ENCODE measurements at places on chromosomes 1 and 21.
A peak's percentile ranks its signal among the peaks of the same experiment; 100 is the strongest.

DNA sequence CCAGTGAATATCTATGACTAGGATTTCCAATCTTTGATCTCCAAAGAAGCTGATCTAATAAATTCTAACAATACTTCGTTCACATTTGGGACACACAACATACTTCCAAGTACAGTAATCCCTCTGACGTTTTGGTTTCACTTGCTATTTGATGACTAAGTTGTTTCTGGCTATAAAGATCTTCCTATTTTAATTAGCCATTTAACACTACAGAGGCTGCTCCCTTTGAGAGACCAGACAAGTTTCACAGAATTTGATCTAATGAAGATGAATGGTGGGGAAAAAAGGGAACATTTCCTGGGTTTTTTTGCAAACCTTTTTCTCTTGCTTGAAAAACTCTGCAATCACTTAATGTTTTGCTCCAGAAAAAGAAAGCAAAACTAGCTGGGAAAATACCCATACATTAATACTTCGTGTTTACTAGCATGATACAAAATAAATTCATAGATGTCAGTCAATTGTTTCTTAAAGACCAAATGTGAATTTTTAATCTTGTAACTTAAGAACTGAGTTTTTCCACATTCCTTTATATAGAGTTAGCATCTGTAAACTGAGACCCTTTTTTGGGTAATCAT, 28.0 kb upstream of the GLIS1 start:
- no peak for DNase-seq

- DNase-seq, result peak; percentile 100
Measured at GRCh38 chr1:238647877-238648276, 738.5 kb upstream of the CHRM3 start.

GRCh38 chr1:67148516-67149178, 13.9 kb upstream of the C1orf141 start:
- no peak for DNase-seq

GRCh38 chr1:208189183-208189582, 55.0 kb downstream of the PLXNA2 start:
- DNase-seq, result no peak

DNA sequence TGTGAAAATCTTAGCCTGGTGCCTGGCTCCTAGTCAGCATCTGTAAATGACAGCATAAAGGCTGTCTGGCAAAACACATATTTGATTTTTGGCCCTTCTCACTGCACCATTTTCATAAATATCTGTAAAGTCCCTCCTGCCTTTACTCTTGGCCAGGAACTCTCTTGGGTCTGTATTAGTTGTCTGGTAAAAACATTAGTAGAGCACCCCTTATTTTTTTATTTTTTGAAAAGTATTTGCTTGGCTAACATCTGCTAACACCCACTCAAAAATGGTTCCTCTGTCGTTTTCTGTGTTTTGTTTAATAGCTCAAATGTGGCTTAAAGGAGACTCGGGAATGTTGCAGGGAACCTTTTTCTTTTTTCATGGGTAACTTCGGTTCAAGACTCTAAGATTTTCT, 293.4 kb downstream of the HMCN1 start:
- no peak for DNase-seq

- DNase-seq, result no peak
Measured at GRCh38 chr1:170932236-170932635, 3.1 kb upstream of the MROH9 start.

- DNase-seq, result no peak
Measured at GRCh38 chr1:75503221-75503974, 107.5 kb downstream of the SLC44A5 start.

- no peak for DNase-seq
Measured at GRCh38 chr1:70210820-70211219, 5.4 kb upstream of the LRRC40 start.

DNA sequence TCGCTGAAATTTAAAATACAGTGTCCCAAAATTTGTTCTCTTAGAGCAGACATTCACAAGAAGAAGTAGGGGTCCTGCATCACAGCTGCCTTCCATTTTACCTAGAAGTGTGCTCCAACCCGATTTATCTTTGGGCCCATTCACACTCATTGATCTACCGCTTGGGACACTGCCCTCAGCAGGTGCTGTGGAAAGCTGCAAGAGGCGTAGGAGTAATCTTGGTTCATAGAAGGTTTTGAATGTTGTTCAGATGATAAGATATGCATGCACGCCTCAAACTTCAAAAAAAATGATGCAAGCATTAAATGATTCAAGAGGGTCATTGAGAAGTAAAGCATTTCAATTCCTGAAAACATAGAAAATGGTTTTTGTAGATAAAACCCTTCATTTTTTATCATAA, 18.6 kb upstream of the C1orf105 start:
- no peak for DNase-seq

DNA sequence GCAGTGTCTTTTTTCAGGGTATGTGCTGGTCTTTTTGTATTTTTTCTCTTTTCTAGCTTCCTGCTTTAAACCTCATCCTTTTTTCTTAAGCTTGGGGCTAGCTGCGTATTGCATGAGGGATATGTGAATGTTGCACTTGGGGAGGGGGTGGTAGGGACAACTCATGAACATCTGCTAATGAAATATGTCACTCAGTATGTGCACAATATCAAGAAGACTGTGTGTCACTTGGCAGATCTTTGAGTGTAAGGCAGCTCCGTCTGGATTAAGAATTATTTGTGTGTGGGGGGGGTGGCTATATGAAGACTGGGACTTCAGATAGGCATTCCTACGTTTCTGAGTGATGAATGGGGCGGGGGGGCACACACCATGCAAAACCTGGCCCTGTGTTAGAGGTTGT, 170.4 kb upstream of the CACNA1E start:
- no peak for DNase-seq

GRCh38 chr1:49229555-49229954, 452.9 kb upstream of the BEND5 start:
- DNase-seq, result no peak

DNA sequence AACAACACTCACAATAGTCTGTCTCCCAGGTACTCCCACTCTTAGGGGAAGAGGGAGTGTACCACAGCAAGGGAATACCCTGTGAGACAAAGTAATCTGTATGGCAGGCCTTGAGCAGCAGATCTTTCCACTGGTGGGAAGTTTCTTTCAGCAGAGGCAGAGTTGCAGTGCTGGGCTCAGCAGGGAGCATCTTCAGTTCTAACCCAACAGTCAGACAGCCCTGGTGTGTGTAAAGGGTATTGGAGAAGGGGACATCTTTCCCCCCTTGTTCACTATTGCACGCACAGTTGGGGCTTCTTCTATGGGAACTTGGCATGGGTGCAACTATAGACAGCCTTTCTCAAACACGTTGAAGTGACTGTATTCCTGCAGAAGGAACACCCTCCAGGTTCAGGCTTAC, 159.4 kb upstream of the DPT start:
- DNase-seq, result no peak

- DNase-seq, result no peak
Measured at GRCh38 chr21:43262427-43262826, 93.6 kb downstream of the CRYAA start.

DNA sequence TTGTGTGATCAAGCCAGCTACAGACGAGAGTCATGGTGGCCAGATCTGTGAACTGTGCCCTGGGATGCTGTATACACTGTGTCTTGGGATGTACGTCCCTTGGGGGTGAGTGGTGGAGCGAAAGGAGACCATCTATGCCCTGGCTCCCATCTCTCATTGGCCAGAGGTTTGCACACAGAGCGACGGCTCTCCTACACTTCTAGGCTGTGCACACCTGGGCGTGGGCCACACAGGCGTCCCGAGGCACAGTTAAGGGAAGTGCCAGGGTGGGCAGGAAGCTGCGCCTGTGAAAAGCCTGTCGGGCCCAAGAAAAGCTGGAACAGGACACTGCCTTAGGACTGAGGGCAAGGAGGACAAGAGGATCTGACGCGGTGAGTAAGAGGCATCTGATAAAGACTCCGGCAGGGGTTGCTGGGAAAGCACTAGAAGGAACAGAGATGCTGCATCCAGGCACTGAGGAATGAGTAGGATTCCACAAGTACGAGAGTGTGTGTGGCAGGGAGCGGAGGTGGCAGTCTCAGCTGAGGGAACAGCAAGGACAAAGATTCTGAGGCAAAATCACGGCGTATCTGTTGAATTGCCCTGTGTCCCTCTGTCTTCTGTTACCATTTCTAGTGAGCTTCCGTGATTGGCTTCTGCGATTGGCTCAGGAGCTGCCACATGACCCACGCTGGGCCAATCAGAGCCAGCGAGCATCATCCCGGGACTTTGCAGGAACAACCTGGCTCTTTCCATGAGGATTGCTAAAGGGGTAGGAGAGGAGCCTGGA, 67.9 kb upstream of the ZBTB40 start:
- DNase-seq, result no peak

DNA sequence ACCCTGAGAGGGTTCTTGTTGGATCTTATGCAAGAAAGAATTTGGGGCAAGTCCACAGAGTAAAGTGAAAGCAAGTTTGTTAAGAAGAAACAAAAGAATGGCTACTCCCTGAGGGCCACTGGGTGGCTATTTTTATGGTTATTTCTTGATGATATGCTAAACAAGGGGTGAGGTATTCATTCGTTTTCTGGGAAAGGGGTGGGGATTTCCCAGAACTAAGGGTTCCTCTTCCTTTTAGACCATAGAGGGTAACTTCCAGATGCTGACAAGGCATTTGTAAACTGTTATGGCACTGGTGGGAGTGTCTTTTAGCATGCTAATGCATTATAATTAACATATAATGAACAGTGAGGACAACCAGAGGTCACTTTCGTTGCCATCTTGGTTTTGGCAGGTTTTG, 18.2 kb upstream of the IFI6 start:
- no peak for DNase-seq

DNA sequence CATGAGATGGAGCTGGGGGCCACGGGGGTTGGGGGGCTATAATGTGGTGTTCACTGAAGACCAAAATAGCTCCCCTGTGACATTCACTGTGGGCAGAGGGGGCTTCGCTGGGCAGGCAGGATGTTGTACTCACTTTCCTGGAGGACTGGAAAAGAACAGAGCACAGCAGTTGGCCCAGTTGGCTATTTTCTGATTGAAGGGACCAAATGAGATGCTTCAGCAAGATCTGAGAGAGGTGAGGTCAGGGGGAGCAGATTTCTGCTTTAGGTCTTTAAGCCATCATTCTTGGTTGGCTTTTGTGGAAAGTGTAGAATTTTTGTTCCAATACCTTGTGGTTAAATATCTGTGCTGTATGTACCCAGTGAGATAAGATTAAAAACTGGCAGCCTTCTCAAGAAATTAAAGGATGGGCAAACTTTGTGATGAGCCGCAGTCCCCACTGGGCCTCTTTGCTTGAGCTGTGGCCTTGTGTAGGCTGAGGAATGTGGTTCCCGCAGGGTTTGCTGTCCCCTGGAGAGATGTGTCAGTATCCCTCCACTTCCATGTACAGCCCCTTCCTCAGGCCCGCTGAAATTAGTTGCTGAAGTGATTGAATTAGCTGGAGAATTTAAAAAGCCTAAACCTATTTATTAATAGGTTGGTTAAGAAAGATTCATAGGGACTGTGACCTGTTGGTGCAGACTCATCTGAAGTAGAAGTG, 80.7 kb downstream of the ATP5PO start:
- no peak for DNase-seq

GRCh38 chr1:1361982-1362423, 3.6 kb upstream of the MXRA8 start:
- no peak for DNase-seq

DNA sequence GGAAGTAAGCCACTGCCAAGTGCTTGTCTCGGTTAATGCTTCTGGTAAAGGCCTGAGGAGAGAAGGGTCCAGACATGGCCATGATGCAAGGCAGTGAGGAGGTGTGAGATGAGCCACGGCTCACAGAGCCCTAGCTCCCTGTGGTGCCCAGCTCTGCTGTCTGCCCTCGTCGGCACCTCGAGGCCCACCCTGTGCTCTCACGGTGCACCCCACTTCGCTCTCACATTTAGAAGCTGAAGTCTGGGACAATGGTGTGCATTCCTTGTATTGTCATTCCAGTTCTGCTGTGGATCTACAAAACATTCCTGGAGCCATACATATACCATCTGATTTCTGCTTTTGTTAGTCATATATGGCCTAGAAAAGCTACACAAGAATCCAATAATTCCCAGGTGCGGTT, 3.3 kb downstream of the NCF2 start:
- no peak for DNase-seq

GRCh38 chr21:37673801-37674575, 242.3 kb downstream of the KCNJ6 start:
- no peak for DNase-seq

- no peak for DNase-seq
Measured at GRCh38 chr1:230861489-230861888, 6.8 kb downstream of the C1orf198 start.

DNA sequence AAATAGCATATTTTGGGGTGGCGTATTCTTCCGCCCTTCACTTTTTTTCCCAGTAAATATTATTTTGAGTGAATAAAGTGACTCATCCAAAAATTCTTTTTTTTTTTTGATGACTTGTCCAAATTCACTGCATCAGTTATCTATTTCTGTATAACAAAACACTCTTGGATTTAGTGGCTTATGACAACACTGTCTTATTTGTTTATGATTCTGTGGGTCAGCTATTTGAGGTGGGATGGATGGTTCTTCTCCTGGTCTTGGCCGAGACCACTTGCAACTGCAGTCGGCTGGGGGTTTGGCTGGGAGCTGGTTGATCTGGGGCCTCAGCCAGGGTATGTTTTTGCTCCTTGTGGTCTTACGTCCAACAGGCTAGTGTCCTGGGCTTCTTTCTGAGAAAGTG, 39.9 kb upstream of the SRSF10 start:
- DNase-seq, result no peak

GRCh38 chr1:97041026-97041425, 319.4 kb downstream of the PTBP2 start:
- DNase-seq, result no peak

DNA sequence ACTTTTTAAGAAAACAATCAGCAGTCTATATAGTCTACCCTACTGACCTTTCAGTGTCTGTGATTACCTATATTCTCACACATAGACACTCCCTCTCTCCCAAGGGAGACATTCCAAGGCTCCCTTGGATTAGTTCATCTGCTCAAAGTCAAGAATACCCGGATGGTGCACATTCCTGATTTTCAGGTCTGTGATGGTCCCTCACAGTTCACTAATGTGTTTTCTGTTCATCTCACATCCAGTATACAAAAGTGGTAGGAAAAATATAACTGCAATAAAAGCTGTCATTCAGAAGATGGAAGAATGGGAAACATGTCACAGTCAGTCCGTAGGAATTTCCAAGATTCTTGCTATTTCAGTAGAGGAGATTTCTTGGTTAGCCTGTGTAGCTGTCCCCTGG, 224.1 kb upstream of the CACYBP start:
- DNase-seq, result no peak

- DNase-seq, result no peak
Measured at GRCh38 chr1:207344221-207344620, 22.7 kb downstream of the CD55 start.

GRCh38 chr1:184385865-184386311, 941 bp upstream of the C1orf21 start:
- DNase-seq, result no peak

GRCh38 chr1:119594376-119594775, 53.7 kb downstream of the ZNF697 start:
- DNase-seq, result no peak

DNA sequence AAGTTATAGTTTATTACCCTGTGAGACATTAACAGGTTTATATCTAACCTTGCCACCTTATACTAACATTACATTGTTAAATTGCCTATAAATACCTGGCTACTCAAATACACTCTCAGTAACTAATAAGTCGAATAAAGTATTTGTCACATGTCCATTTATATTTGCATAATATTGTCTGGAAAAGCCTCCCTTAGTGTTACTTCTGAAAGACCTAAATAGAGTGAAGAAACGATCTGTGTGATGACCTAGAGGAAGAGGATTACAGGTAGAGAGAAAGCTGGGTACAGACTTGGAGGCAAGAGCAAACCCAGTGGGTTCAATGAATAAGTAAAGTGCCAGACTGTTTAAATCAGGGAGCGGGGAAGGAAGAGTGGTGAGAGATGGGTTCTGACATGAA, 2.7 kb upstream of the CACYBP start:
- no peak for DNase-seq

Data from non-pigmented ciliary epithelial cell (primary cell).